CD14-positive monocyte (primary cell): ENCODE measurements at places on chromosomes 7 and 10. TPM values are rescaled to one million over a fixed set of nuclear protein-coding genes. Genes with fewer than 3 reads are reported as not detected.

The SPDYE2B gene
- polyA plus RNA-seq: not detected in 2 replicates

DNA sequence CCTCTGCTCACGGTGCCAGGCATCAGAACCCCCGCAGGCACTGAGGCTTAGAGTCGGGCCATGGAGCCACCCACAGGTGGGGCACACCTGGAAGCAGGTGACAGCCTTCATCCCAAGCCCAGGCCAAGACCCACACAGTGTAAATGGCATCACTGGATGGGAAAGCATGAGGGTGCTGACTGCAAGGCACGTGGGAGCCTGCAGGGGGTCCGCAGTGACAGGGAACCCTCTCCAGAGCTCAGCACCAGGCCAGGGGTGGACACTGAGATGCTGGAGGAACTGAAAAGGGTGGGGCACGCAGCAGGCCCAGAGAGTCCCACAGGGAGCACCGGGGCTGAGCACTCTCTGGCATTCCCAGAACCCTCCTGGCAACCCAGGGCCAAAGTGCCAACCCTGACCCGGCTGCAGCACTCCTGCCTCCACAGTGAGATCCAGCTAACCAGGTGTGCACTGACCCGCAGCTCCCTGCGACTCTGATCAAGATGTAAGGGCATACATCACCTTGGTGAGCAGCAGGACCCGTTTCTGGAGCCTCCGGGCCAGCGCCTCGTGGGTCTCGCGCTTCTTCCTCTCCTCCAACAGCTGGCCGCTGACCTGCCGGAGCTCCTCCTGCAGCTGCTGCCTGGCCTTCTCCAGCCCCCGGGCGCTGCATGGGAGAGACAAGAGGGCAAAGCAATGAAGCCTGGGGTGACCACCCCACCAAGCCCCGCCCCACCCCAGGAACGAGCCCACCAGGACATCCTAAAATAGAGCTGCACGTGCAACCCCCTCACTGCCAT is 163.9 kb downstream of the MAD1L1 start:
- no peaks in the 10 kb centered on the region for H3K27me3 ChIP-seq
- no peak overlapping the region for H3K27ac ChIP-seq
- peaks cover 4% of the 10 kb centered on the region for H3K4me1 ChIP-seq
- peaks cover 18% of the 10 kb centered on the region for H3K36me3 ChIP-seq
- DNase-seq: no peak
- no peak overlapping the region for H3K4me3 ChIP-seq

The FANK1 gene
- not detected for polyA plus RNA-seq

DNA sequence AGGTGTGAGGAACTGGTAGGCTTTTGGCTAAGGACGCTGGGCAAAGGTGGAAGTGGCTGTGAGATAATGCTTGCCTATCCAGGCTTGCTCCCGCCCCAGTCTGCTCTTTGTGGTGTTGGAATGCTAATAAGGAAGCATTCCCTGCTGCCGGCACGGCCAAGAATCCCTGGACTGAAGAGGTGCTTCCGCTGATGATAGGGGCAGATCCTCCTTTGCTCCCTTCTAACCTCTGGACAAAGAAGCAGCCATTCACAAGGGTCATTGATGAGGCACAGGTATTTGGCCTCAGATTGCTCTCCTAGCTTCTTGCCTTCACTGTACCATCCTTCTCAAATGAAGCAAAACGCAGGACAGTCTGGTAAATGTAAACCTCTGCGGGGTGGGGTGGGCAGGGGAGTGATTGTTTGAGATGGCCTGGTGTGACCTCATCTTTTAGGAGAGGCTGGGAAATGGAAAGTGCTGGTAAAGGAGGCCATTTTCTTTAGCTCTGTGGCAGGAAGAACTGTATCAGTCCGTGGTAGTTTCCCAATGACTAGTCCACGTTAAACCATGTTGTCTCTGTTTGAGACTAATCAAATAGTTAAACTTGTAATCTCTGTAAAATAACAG is 1.7 kb downstream of the PGAM1 start:
- H3K27ac ChIP-seq: peak overlapping the region; percentile 92
- H3K27me3 ChIP-seq: no peaks in the 10 kb centered on the region
- peak overlapping the region; percentile 80 for H3K4me3 ChIP-seq
- DNase-seq: peak; percentile 52
- peaks cover 60% of the 10 kb centered on the region for H3K4me1 ChIP-seq

DNA sequence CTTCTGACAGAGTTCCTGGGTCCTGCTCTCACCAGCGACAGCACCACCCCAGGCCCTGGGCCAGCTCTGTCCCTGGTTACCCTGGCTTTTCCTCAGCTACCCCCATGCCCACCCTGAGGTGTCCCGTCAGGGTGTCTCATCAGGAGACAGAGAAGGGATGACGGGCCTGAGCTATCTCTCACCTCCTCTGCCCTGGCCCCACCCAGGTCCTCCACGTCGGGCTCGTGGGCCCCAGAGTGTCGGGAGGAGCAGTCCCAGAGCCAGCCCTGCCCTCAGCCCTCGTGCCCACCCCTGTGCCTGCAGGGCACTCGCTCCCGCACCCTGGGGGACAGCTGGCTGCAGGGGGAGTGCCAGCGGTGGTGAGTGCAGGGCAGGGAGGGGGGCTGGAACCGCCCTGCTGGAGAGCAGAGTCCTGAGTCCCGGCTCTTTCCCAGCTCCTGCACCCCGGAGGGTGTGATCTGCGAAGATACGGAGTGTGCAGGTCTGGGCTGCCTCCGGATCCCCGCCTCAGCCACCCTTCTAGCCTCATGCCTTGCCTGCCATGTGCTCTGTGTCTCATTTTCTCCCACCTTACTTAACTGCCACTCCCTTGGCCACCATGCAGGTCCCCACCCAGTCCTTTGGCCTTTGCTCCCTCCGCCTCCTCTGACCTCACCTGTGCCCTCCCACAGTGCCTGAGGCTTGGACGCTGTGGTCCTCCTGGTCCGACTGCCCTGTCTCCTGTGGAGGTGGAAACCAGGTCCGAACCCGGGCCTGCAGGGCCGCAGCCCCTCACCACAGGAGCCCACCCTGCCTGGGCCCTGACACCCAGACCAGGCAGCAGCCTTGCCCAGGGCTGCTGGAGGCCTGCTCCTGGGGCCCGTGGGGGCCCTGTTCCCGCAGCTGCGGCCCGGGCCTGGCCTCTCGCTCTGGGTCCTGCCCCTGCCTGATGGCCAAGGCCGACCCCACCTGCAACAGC is 16.7 kb upstream of the ZNF862 start:
- H3K27ac ChIP-seq: no peak overlapping the region
- H3K27me3 ChIP-seq: no peaks in the 10 kb centered on the region
- H3K4me3 ChIP-seq: no peak overlapping the region
- DNase-seq: no peak
- H3K36me3 ChIP-seq: no peaks in the 10 kb centered on the region
- H3K4me1 ChIP-seq: no peaks in the 10 kb centered on the region

DNA sequence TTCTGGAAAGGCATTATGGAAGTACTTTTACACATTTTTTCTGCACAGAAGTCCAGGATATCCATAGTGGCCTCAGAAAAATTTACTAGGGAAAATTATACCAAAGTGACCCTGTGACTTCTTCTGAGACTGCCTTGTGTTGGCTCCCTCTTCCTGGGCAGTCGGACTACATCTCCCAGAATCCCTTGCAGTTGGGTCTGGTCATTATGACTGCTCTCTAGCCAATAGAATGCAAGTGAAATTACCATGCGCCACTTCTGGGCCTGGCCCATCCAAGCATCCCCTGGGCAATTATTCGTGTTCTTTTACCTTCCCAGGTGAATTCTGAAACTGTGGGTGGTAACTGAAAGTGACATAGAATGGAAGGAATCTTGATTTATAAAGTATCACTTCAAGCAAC is 430.9 kb downstream of the ACTR3B start:
- H3K27me3 ChIP-seq: no peaks in the 10 kb centered on the region
- no peak for DNase-seq
- H3K27ac ChIP-seq: no peak overlapping the region
- H3K4me3 ChIP-seq: no peak overlapping the region

GRCh38 chr7:31437250-31437865 is 76.5 kb upstream of the ITPRID1 start:
- H3K4me1 ChIP-seq: no peaks in the 10 kb centered on the region
- H3K27ac ChIP-seq: no peak overlapping the region
- DNase-seq: no peak
- H3K27me3 ChIP-seq: no peaks in the 10 kb centered on the region
- H3K36me3 ChIP-seq: no peaks in the 10 kb centered on the region

DNA sequence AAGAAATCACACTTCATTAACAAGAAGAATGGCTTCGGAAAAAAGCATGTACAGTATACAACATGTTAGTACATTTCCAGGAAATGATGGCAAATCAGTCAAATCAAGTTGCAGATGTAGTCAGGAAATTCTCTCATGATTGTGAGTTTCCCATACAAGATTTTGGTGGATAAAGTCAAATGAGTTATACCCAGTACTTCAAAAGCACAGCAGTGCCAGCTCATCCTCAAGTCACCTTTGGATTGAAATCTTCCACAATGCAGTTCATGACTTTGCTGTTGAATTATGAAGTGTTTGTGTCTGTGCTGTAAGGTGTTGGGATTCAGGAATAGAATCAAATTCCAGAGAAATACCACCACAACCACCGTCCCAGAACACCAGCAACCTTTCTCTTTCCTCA is 301.3 kb upstream of the BMPER start:
- H3K4me3 ChIP-seq: no peak overlapping the region
- no peak overlapping the region for H3K27ac ChIP-seq
- no peaks in the 10 kb centered on the region for H3K27me3 ChIP-seq
- DNase-seq: no peak
- H3K36me3 ChIP-seq: no peaks in the 10 kb centered on the region

DNA sequence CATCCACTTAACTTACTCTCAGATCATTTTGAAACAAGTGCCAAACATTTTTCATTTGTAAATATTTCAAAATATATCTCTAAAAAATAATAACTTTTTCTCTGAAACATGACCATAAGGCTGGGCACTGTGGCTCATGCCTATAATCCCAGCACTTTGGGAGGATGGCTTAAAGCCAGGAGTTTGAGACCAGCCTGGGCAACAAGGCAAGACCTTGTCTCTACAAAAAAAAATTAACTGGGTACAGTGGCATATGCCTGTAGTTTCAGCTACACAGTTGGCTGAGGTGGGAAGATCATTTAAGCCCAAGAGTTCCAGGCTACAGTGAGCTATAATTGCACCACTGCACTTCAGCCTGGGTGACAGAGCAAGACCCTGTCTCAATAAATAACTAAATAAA is 36.4 kb downstream of the USP54 start:
- no peaks in the 10 kb centered on the region for H3K36me3 ChIP-seq
- no peak overlapping the region for H3K4me3 ChIP-seq
- no peaks in the 10 kb centered on the region for H3K4me1 ChIP-seq

DNA sequence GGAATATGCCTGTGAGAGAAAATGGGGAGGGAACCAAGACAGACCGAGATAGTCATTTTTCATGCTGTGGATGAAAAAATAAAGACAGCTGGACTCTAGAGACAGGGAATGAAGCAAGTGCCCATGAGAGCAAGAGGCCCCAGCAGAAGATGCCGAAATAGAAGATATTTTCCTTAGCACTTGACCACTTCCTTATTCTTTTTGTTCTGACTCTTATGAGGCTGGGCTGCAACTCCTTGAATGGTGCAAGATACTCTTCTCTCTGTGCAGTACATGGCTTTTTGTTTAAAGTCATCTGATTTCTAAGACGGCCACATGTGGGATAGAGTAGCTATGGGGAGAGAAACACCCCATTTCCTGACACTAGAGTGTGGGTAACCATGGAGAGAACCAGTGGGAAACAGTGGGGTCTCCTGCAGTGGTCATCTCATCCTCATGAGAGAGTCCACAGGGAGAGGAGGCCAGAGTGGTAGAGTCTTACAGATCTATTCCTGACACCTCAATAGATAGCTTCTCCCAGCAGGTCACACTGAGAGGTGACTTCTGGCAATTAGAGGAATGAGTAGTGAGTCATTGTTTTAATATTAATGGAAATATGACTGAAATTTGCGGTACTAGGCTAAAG is 18.0 kb upstream of the VCL start:
- H3K27me3 ChIP-seq: no peaks in the 10 kb centered on the region
- H3K4me1 ChIP-seq: peaks cover 48% of the 10 kb centered on the region
- no peaks in the 10 kb centered on the region for H3K36me3 ChIP-seq
- H3K4me3 ChIP-seq: peak overlapping the region; percentile 58
- peak overlapping the region; percentile 41 for H3K27ac ChIP-seq

GRCh38 chr7:24715171-24715570 is 42.1 kb downstream of the GSDME start:
- no peak overlapping the region for H3K27ac ChIP-seq
- H3K4me3 ChIP-seq: no peak overlapping the region
- H3K36me3 ChIP-seq: no peaks in the 10 kb centered on the region
- H3K27me3 ChIP-seq: no peaks in the 10 kb centered on the region
- DNase-seq: no peak

GRCh38 chr7:86933295-86933845 is 126.1 kb downstream of the ELAPOR2 start:
- no peaks in the 10 kb centered on the region for H3K36me3 ChIP-seq
- no peak for DNase-seq
- H3K4me3 ChIP-seq: no peak overlapping the region

DNA sequence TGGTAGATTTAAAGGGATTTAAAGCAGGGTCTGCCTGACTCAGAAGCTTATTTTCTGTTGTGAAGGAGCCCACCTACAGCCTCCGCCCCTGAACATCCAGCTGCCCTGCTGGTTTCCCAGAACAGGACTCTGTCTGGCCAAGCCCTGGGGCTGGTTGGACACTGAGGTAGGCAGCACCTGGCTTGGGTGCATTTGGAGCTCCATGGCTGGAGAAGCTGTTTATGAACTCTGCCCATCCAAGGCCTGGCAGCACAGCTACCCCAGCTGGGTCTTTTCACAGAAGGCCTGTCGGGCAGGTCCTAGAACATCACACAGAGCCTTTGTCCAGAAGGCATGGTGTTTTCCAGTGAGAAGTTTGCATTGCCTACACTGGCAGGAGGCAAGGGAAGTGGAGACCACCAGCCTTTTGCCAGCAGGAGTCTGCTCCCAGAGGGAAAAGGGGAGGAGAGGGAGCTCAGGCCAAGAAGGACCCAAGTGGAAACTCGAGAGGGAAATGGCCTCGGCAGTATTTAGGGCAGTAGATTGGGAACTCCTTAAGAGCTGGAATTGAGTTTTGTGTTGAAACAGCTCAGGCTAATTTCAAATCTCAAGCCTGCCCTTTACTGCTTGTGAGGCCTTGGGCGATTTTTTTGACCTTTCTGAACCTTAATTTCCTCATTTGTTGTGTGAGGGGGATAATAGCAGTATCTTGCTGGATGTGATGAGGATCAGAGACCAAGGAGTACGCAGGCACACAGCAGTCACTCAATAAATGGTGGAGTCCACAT is 12.3 kb upstream of the PDCD4 start:
- DNase-seq: peak; percentile 56
- peak overlapping the region; percentile 98 for H3K27ac ChIP-seq
- H3K27me3 ChIP-seq: no peaks in the 10 kb centered on the region
- peaks cover 84% of the 10 kb centered on the region for H3K4me1 ChIP-seq
- H3K36me3 ChIP-seq: no peaks in the 10 kb centered on the region

- H3K27ac ChIP-seq: no peak overlapping the region
- no peak overlapping the region for H3K4me3 ChIP-seq
- H3K27me3 ChIP-seq: no peaks in the 10 kb centered on the region
- H3K36me3 ChIP-seq: no peaks in the 10 kb centered on the region
- no peaks in the 10 kb centered on the region for H3K4me1 ChIP-seq
These were observed 918.1 kb upstream of the MBL2 start for GRCh38 chr10:53690524-53691240.

DNA sequence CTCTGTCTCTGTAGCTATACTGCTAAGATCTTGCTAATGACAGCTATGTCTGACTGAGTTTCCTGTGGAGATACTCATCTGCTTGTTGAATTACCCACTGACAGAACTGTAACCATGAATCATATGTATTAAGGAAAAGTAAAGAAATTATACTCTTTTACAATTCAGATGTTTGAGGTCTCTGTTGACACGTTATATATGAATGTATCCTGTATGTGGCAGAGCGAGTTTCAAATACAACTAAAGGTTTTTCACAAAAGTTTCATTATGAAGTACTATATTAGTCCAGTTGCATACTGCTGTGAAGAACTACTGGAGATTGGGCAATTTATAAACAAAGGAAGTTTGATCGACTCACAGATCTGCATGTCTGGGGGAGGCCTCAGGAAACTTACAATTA is 232.5 kb downstream of the CDK14 start:
- H3K36me3 ChIP-seq: no peaks in the 10 kb centered on the region
- no peaks in the 10 kb centered on the region for H3K4me1 ChIP-seq
- DNase-seq: no peak
- no peak overlapping the region for H3K4me3 ChIP-seq
- no peak overlapping the region for H3K27ac ChIP-seq
